GM12864 (cell line): ENCODE measurements at places on chromosomes 13 and 19.

- no peak for DNase-seq
These were observed 5.9 kb downstream of the LGALS16 start for GRCh38 chr19:39661565-39661964.

DNA sequence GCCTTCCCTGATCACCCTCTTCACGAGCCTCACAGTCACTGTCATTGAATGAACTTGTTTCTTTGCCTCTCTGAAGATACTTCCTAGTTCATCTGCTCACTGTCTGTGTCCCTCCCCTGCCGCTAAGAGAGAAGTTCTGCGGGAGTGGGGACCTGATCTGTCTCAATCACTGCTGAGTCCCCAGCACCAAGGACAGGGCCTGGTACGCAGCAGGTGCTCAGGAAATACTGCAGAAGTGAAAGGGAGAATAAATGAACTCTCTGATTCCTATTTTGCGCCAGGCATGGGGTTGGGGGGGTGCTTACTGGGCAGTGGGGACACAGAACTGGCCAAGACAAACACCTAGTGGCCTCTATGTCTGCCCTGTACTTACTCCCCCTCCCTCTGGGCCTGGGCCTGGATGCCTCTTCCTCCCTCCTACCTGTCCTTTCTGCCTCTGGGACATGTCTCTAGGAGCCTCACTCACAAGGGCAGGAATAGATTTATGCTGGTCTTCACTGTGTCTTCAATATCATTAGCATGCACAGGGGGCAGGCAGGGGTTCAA lies 17.5 kb downstream of the FCGBP start:
- DNase-seq = no peak

- no peak for DNase-seq
These were observed 5.1 kb upstream of the SIGLEC7 start for GRCh38 chr19:51136851-51137551.

GRCh38 chr13:46614582-46614981 lies 61.6 kb downstream of the LRCH1 start:
- DNase-seq = no peak

- no peak for DNase-seq
These were observed 574.3 kb upstream of the PCDH20 start for GRCh38 chr13:61989978-61990377.

DNA sequence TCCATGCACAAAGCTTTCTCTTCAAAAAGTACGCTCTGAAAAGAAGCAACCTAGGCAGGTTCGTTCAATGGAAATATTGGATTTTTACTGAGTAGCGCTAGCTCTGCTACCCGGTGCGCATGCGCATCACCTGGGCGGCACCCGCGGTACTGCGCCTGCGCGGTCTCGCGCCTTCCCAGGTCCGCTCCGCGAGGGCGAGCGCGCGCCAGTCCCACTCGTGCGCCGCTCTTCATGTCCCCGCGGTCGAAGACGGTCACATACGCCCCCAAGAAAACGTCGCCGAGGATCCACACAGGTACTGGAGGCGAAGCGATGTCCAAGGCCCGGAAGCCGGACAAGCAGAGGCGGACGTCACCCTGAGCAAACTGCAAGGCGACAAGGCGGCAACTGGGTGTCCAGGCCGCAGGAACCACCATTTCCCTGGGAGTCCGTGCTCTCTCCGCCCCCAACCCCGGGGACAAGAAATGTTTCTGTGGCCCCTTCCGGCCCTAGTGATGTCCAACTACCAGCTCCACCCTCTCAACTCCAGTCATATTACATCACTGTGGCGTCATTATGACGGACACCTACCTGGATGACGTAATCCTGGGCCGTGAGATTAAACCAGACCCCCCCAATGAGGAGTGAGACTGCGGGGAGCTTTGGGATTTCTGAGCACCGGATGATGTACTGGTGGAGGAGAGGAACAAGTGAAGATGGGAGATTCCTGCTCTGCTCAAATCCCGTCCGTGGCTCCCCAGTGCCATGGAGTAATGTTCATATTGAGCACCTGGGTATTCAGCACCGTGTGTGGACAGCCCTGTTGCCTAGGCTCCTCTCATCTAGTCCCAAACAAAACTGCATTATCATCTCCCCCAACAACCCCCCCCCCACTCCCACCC lies 4.8 kb upstream of the KCNC3 start:
- no peak for DNase-seq

DNA sequence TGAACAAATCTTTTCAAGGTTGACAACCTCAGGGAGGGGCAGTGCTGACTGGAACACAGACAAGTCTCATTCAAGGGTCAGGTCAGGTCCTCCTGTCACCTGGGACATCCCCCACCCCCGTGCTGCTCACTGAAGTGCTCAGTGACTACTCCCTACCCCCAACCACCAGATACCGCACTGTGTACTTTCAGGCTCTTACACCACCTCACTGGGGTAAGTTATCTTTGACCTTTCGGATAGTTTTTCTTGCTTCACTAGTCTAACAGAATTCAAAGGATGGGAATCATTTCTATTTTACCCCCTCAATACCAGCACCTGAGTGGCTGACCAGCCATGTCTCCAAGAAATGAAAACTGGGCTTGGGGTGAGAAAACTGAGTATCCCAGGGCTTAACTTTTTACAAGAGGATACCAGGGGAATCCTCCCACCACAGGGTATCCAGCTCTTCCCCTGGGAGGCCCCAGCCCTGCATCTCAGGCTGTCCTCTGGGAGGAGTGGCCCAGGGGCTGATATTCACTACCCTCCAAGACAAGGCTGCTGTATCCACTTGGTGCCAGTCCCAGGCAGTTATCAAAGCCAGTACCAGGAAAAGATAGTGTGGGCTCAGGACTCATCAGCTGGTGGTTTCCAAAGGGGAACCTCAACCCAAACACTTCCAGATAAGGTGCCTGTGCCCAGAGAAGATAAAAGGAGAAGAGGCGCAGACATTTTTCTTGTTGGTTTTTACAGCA lies 2.1 kb downstream of the ZNF563 start:
- peak; percentile 78 for DNase-seq

DNA sequence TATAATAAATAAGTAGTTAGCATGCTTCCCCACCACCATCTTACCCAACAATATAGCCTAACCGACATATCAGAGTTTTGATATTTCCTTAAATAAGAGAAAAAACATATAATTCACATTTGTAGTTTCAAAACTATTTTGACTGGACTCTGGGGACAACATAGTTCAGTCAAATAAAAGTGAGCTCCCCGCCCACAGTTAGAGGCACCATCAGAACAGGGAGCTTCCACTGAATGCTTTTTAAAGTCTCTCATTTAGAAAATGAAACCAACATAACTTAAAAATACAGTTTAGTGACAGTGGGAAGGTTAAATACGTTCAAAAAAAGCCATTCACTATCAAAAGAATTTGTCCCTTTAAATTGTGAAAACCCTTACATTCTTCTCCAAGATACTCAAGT lies 92.8 kb downstream of the EPSTI1 start:
- DNase-seq = no peak

DNA sequence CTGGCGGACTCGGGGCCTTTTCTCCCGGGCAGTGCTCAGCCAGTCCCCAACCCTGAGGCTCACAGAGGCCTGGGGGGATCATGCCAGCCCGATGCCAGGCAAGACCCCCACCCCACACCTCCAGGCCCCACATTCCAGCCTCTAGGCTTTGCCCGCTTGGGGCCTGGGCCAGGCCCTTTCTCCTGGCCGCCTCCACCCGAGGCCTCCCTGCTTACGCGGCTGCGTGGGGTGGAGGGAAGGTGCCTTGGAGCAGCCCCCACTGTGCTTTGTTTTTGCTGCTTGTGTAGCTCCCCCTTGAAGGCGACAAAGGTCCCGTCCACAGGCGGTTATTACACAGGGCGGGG lies 38.4 kb downstream of the SMIM24 start:
- DNase-seq = no peak

DNA sequence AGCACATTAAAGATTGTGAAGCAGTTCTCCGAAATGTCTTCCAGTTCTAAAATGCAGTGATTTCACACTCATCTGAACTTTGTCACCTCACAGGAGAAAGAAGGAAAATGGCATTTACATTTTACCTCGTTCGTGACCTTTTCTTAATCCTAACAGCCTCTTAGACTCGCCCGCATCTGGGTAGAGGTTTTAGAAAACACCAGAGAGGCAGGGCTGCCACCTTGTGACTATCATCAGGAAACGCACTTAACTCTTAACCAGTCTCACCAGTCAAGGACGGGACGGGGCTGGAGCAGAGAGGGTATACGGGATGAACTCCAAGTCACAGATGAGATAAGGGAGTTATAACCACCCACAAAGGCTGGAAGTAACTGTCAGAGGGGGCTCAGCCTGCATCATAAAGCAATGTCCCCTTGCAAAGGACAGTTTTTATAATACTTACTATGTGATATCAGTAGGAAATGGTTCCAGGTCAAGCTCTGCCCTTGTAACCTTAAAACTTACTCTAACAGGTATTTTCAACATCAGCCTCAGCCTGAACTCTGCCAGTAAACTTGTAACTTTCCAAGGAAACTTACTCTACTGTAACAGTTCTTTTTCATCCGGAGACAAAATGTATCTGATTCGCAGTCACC lies 8.6 kb upstream of the CEACAM6 start:
- DNase-seq = peak; percentile 4

- DNase-seq = no peak
These were observed 30.9 kb downstream of the LAMP1 start for GRCh38 chr13:113327766-113328471.

DNA sequence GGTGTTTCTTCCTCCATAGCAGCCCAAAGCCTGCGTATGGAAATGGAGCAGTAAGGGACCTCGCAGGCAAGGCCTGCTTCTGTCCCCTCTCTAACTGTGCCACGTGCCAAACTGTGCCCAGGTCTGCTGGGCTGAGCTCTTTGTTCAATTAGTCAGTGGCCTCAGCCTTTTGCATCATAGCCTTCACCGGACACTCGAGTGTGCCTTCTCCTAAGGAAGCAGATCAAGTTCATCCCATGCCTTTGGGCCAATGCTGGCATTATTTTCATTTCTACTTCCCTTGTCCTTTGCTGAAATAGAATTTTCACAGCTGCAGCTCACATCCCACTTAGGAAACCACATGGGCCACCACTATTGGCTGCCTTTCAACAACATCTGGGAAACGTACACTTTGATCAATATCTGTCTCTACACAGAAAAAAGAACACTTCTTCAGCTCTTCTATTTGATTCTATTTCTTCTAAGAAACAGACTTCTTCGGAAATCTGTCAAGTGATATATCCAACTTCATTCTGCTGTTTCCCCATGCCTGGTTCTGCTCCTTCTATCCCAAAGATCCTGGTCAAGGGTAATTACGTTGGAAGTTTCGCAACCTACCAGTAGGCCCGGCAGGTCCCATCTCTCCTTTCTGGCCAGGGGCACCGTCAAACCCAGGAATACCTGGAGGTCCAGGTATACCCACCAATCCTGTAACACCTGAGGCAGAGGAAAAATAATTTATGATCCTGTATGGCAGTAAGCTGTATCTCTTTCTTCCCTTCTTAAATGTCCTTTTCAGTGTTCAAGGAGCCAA lies 143.9 kb downstream of the COL4A1 start:
- DNase-seq = no peak

DNA sequence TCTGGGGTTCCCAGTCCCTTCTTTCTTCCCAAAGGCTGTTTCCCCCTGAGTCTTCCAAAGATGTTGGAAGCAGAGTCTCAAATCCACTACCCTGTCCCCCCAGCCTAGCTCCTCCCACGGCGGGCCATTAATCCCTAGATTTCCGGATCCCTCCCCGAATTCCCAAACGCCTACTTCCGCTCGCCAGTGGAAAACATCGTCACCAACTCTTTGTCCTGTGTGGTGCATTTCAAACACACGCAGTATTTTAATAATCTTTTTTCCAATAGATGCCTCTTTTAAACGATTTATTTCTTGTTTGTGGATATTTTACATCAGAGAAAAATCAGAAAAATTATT lies 610 bp downstream of the ZNF791 start:
- no peak for DNase-seq

DNA sequence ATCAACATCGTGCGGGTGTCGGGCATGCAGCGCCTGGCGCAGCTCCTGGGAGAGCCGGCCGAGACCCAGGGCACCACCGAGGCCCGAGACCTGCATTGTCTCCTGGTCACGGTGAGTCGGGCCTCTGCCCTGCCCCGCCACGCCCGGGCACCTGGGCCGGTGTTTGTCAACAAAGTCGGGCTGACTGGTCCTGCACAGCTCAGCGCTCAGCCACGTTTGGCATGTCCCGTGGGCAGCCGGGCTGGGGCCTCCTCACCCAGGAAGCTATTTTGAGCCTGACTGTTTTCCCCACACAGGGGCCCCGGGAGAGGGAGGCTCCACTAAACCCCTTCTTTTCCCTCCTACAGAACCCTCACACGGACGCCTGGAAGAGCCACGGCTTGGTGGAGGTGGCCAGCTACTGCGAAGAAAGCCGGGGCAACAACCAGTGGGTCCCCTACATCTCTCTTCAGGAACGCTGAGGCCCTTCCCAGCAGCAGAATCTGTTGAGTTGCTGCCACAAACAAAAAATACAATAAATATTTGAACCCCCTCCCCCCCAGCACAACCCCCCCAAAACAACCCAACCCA lies 1.3 kb downstream of the GADD45B start:
- DNase-seq = no peak

- no peak for DNase-seq
These were observed 14.0 kb downstream of the ADGRE2 start for GRCh38 chr19:14764401-14764800.

DNA sequence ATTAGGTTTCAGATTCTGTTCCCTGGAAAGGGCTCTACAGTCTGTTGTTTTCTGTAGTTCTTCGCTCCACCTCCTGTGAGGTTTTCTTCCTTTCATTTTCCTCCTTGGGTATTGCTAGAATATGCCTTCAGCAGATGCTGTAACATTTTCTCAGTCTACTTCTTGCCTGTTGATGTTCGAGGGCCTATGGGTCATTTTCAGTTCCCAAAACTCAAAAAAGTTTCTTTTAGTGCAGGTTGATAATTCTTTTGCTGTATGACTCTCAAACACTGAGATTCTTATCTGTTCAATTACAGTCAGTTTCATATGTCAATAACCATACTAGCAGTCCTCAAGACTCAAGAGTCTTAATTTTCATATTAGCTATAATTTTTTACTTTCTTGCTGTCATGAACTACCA lies 268.3 kb downstream of the RFC3 start:
- DNase-seq = peak; percentile 16

GRCh38 chr19:56476651-56477428 lies at the start of gene ZNF667:
TSS of gene ZNF667 (minus strand) at chr19:56477345. CDS start at chr19:56462370, 14,975 bp downstream.
- no peak for DNase-seq

DNA sequence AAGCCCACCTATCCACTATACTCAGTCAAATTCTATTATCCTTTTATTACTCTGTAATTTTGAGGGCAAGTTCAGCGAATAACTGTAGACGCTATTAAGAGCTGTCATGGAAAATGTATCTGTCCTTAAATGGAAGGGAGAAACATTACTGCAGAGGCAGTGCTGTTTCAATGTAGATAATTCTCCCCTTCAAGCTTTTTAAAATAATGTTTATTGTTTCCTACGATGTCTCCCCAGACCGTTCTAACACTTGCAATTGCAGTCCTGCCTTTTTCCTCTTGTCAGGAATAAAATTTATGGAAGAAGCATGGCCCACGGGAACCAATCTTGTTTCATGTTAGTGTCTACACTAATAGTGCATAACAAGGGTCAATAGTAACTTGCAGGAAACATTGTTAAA lies 159.5 kb downstream of the GPC6 start:
- DNase-seq = no peak
